ENCODE measurements at places on chromosomes 4 and X.

DNA sequence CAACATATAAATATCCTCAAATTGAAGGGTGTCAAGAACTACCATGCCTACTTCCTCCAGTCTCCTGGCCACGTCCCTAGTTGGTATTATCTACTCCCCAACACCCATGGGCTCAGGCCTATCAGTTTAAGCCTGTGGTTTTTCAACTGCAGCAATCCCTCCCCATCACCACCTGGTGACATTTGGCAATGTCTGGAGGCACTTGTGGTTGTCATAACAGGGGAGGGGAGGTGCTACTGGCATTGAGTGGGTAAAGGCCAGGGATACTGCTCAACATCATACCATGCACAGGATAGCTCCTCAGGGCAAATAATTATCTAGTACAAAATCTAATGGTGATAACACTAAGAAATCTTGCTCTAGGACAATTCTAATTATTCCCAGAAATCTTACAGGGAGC, 95.3 kb downstream of the COMMD8 start:
- no peak for DNase-seq

- no peak for DNase-seq
These were observed 34.6 kb upstream of the AADAT start for GRCh38 chr4:170124406-170124805.

- DNase-seq, result no peak
These were observed 31.5 kb upstream of the PTTG2 start for GRCh38 chr4:37928426-37929416.

GRCh38 chr4:120829113-120829831, 93.3 kb downstream of the PRDM5 start:
- peak; percentile 2 for DNase-seq

GRCh38 chr4:149238097-149238496, 577.5 kb downstream of the IQCM start:
- DNase-seq, result no peak

DNA sequence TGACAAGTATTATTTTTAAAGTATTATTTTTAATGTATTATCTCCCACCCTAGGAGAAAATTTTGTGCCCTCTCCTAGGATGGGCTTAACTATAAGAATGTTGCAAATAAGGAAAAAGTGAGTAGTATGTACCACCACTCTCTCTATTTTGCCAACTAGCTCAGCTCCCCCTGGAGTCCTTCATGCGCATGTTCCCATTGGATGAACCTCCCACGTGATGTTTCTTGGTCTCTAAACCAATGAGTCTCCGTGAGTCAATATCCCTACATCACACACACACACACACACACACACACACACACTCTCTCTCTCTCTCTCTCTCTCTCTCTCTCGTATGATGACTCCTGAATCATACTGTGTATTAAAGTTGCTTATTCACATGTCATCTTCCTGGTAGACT, 129.7 kb upstream of the ZFP42 start:
- no peak for DNase-seq

GRCh38 chrX:138858951-138859350, 147.4 kb upstream of the FGF13 start:
- DNase-seq, result no peak

- no peak for DNase-seq
These were observed 22.0 kb downstream of the CT47C1 start for GRCh38 chrX:119094819-119095218.

DNA sequence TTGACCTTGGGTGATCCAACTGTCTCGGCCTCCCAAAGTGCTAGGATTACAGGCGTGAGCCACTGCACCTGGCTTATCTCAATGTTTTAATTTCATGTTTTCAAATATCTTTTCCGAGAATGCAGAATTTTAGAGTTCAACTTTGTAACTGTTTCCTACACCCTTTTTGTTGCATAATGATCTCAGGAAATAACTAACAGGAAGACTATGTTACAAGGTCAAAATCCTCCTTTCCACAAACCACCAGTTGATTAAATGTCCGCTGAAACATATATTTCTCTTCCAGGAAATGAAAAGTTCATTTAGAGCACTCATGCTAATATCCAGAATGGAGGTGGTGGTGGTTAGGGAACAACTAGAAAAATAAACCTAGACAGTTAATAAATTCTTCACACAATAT, 377.8 kb downstream of the PPP4R3C start:
- DNase-seq, result no peak

GRCh38 chr4:93870876-93871458, 42.4 kb downstream of the ATOH1 start:
- no peak for DNase-seq

All from PC-3 (cell line).